Right lung (tissue), 10 donors: ENCODE measurements at places on chromosomes 5 and 9. TPM values are rescaled to one million over a fixed set of nuclear protein-coding genes. Genes with fewer than 3 reads are reported as not detected.

- DNase-seq: no peak
Observed at GRCh38 chr5:131206772-131207171, 36.0 kb downstream of the LYRM7 start.

DNA sequence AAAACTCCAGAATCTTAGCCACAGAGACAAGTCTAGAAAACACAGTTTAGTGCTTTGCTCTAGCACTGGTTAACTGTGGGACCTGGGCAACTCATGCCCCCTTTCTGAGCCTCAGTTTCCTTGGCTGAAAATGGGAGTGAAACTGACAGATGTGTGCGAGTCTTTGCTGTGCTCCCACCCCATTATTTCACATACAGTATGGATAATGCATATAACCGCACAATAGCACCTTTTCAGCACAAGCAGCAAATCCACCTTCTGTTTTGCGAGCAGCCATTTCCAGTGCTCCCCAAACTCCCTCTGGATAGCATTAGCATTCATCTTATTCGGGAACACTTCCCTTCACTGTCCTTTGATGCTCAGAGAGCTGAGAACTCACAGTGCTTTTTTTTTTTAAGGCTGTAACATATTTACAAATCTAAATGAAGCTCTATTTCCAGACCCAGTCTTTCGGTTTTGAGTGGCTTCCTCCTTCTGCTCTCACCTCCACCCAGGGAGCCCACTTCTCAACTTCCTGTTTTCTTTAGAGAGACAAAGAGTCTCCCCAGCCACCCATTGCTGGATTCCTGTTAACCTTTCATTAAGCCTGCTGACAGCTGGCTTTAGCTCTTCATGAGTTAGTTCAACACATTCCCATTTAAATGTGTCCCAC lies 49.2 kb downstream of the TIMD4 start:
- DNase-seq: no peak

GRCh38 chr5:175616083-175616482 lies 41.8 kb upstream of the HRH2 start:
- DNase-seq: no peak

Gene MSX2
- 2.5 TPM for polyA plus RNA-seq

GRCh38 chr5:43073597-43074546 lies 33.8 kb upstream of the ANXA2R start:
- DNase-seq: no peak

Gene DIPK1B
- polyA plus RNA-seq: 29.8 TPM

DNA sequence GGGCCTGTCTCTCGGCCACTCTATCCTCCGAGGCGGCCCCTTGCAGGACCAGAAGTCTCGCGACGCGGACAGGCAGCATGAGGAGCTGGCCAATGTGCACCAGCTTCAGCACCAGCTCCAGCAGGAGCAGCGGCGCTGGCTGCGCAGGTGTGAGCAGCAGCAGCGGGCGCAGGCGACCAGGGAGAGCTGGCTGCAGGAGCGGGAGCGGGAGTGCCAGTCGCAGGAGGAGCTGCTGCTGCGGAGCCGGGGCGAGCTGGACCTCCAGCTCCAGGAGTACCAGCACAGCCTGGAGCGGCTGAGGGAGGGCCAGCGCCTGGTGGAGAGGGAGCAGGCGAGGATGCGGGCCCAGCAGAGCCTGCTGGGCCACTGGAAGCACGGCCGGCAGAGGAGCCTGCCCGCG lies 283.5 kb downstream of the ARHGEF28 start:
- no peak for DNase-seq

Gene MEGF10
- 1.5 TPM for polyA plus RNA-seq

DNA sequence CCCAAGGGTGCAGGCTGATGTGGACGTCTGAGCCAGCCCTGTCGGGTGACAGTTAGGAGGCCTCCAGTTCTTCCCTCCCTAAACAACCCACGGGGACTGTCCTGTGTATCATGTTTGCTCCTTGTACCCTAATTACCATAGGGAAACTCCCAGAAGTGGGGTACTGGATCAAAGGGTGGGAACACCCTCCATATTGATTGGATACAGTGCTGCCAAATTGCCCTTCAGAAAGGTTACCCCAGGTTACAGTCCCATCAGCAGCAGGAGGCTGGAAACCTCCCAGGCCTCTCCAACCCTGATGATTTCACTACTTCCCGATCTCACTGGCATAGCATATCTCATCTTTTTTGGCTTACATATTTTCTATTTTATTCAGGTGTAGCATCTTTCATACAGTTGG lies 22.0 kb downstream of the UBE2QL1 start:
- DNase-seq: no peak

GRCh38 chr5:1432296-1432695 lies 12.9 kb downstream of the SLC6A3 start:
- DNase-seq: no peak

DNA sequence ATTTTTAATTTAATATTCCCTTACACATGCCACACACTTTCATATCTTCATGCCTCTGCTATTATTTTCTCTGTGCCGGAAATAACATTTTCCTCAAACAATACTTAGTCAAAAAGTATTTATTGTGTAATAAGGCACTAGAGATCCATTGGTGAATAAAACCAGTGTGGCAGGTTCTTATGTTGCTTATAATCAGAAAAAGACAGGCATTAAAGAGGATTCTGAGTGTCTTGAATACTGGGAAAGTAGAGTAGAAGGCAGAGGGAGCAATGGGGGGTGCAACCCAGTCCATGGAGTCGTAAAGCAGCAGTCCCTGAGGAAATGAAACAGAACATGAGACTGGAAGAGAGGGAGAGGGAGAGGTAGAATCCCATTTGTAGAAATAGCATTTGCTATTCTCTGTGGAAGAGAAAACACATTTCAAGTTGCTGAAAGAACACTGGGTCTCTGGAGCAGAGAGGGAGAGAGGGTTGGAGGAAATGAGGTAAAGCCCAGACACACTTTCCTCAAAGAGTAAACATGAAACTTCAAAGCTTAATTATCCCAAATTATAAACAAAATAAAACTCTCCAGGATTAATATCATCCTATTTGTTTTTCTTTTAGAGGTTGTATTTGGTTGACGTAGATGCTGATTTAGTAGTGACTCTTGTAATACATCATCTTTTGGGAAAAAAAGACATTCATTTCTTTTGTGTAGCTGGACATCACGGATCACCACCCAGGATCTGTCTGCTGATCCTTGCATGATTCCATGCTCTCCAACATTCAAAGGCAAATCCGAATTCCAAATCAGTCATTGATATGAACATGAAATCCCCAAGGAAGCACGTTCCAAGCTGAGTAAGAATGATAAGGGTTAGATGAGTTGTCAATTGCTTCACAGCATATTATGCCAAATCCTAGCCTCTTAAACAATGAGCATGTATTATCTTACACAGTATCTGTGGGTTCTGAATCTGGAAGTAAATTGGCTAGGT lies 37.4 kb upstream of the GRAMD2B start:
- no peak for DNase-seq

DNA sequence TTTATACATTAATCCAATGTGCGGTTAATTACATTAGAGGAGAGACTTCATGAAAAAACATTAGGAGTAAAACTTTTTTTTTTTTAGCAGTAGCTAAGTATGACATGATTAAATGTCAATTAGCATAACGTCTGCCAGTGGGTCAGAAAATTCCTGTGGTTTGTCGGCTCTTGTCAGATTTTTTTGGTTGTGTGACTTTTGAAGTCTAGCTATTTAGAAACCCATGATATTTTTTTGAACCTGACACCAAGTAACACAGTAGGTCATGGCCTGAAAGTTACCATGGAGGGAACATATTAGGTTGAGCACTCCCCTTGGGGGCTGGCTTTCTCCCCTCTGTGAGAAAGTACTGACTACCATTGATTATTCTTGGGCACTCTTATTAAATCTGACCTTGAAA lies 84.8 kb upstream of the ALDH1A1 start:
- peak; percentile 13 for DNase-seq

DNA sequence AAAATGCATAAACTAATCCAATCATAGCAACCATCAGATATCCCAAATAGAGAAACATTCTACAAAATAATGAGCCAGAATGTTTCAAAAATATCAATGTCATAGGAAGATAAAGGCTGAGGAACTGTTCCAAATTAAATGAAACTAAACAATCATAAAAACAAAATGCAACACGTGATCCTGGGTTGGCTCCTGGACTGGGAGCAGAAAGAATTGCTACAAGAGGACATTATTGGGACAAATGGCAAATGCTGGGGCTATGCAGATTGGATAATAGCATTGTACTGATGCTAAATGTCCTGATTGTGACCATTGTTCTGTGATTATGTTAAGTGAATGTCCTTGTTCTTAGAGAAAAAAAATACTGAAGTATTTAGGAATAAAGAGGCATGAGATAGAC lies 54.2 kb upstream of the AKNA start:
- no peak for DNase-seq

DNA sequence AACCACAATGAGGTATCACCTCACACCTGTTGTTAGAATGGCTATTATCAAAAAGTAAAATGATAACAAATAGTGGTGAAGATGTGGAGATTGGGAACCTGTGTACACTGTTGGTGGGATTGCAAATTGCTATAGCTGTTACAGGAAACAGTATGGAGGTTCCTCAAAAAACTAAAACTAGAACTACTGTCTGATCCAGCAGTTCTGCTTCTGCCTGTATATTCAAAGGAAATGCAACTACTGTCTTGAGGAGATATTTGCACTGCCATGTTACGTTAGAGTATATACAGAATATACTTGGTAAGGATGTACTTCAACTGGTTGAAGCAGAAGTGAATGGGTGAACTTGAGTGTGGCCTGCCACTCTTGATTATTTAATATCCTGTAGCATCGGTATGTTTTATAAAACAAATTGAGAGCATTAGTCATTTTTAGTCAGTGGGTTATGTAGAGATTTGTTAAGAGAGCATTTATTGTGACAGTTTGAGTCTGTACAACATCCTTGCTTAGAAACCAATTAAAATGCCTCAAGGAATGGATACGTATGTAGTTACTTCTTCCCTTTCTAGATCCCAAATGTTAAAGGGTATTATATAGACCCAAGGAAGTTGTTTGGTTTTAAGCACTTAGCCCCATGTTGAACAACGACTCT lies 37.5 kb downstream of the ZCCHC7 start:
- no peak for DNase-seq

DNA sequence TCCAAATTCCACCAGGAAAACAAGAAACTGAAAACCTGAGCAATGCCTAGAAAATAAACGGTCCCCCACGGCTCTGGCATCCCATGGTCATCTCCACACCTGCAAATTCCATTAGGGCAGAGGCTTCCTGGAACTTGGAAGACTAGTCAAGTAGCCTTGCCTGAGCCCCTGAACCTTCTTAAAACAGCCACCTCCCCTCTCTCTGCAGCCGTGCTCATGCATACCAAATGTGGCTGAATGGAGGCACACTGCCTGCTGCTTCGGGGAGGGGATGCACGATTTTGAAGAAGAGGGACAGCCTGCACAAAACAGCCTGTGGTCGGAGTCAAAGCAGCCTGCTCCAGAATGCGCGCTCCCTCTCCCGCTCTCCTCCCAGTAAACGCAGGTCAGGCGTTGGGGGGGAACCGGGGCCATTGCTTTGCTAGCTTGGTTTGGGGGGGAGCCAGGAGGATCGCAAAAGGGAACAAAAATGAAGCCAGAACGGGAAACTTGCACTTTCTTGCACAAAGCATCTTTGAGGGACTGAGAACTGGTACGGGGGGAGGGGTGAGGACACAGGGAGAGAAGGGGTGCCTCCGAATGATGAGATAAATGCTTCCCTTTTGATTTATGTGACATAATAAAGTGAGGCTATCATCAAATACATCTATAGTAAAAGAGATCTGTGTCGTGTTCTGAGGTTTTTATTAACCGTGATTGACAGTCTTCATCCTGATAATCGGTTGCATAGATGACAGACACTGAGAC lies at the start of gene TRPM3:
TSS of gene TRPM3 (minus strand) at position 347 of the 747 bp plus-strand sequence. CDS start at position 80, 267 bp downstream.
- no peak for DNase-seq

Gene ADGRV1
- 11.8 TPM for polyA plus RNA-seq

- no peak for DNase-seq
Observed at GRCh38 chr5:43895876-43896275, 292.9 kb downstream of the NNT start.

Gene NEUROG1
- not detected for polyA plus RNA-seq

DNA sequence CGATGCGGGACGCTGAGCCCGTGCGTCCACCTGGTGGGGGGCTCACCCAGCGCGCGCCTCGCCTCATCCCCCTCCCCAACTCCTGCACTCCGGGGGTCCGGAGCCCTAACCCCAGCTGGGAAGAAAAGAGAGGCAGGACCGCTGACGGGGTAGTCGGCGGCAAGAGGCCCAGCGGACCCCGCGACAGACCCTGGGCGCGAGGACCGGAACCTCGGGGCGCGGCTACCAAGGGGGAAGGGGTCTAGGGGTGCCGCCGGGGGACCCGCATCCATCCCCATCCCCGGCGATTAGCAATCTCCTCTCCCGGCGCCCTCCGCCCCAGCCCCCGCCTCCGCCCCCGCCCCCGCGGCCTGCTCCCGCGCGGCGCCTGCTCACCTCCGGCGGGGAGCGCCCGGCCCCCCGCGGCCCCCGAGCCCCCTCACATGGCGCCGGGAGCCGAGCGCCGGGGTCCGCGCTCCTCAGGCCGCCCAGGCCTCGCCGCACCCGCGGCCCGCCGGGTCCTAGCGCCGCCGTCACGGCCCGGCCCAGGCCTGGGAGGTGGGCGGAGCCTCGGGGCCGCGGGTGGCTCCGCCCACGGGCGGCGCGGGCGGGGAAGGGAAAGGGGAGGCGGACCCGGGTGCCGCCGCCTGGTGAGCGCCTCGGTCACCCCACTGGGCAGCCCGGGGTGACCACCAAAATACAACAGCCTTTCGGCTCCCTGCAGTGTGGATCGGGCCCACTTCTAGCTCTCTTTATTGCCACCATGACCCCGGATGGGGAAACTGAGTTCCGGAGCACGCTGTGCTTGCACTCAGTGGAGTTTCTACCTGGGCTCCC lies at the start of gene ST6GALNAC6:
TSS of gene ST6GALNAC6 (minus strand) at position 476 of the 816 bp plus-strand sequence. CDS start 1,622 bp downstream, outside the sequence.
- peak; percentile 69 for DNase-seq

Gene FAM221B
- 0.54 TPM for polyA plus RNA-seq

Gene MEIKIN
- polyA plus RNA-seq: not detected

Gene IFNA21
- not detected for polyA plus RNA-seq

DNA sequence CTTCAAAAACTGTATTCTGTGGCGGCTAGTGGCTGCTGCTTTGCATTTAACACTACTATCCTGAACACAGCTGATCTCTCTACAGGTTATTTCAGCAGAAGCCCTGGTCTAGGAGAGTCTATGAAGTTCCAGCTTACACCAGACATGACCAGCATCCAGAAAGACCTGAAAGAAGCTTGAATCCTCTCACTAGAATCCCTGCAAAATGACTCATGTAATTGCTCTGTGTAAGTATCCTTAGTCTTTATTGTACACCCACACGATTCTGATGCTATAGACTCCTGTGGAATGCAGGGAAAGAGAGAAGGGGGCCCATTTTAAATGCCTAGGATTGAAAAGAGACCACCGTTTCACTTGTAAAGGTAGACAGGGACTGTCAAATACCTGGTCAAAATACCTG lies 859 bp upstream of the GRIA1 start:
- no peak for DNase-seq

Gene C9orf78
- polyA plus RNA-seq: 70.0 TPM

Gene SPATA31D4
- not detected for polyA plus RNA-seq

Gene TPPP
- polyA plus RNA-seq: 7.3 TPM

DNA sequence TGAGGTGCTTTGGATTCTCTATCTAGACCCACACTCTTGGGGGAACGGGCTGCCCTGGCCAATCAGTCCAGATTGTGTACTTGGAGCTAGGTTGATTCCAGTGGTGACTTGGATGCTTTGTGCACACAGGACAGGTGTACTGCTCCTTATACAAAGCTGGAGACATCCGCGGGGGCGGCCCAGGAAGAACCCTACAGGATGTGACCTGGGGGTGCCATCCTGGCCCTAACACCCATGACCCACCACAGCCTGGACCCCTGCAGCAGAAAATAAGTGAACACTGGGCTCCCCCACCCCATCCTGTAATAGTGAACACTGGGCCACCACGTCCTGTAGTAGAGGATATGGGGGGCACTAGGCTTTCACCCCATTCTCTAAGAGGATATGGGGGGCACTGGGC lies 12.1 kb upstream of the PLEKHG4B start:
- no peak for DNase-seq

GRCh38 chr9:24439456-24439855 lies 106.2 kb downstream of the IZUMO3 start:
- DNase-seq: no peak

Gene ISL1
- 0.05 TPM for polyA plus RNA-seq
